Fibroblast of skin of scalp (primary cell): ENCODE measurements at places on chromosomes 2 and 18.

- DNase-seq: peak; percentile 32
Observed at GRCh38 chr2:73260338-73260984, 23.8 kb downstream of the FBXO41 start.

DNA sequence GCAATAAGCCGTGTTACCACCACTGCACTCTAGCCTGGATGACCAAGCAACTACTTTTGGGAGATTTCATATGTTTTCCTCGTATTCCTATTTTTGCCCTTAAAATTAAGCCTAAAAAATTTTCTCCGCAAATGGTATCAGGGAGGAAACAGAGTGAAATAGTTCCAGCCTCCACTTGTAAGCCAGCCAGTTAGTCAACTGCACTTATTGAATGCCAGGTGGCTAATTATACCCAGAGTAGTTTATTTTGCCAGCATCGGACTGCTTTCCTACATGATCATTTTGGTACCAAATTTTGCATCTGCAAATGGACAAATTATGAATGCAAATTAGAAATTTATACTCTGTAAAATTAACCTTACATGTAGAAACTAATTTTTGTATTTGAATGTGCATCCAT, 90.2 kb upstream of the ARHGAP28 start:
- DNase-seq: no peak

GRCh38 chr2:109301746-109302145, 172.7 kb downstream of the SH3RF3 start:
- no peak for DNase-seq

GRCh38 chr2:160825433-160825832, 331.8 kb upstream of the RBMS1 start:
- DNase-seq: no peak

GRCh38 chr2:179049203-179049545, 763 bp downstream of the CCDC141 start:
- no peak for DNase-seq

DNA sequence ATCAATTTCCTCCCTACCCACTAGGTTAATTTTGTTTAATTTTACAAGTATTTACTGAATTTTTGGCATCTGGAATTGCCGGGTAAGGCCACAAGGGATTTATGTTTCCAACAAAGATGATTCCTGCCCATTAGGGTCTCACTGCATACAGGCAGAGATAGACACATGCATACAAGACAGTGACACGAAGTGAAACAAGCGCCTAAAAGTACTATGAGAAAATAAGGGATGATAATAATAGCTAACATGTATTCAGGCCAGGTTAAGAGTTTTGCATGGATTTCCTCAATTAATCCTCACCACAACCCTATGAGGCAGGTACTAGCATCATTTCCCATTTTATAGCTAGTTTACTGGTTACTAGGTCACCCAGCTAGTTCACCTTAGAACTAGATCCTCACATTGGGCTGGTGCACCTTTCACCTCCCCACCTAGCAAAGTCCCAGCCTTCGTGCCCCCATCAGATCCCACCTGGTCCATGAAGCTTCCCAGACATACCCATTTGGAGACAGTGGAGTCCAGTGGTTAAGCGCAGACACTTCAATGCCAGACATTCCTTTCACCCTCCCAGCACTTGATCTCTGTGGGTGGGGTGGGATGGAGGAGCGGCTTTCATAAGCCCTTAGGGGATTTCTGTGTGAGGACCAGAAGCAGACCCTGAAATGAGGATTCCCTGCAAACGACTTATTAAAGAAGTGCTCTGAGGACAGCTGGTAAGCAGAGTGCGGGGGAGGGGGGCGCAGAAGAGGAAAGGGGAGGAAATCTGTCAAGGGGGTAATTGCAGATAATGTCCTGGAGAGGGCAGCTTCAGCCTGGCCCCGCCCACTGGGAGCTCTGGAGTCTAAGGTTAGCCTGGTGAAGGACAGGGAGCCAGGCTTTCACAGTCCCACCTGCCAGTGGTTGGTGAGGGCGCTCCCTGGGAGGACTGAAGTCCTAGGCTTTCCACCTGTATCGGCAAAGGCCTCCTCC, 5.8 kb upstream of the DGUOK start:
- peak; percentile 69 for DNase-seq

DNA sequence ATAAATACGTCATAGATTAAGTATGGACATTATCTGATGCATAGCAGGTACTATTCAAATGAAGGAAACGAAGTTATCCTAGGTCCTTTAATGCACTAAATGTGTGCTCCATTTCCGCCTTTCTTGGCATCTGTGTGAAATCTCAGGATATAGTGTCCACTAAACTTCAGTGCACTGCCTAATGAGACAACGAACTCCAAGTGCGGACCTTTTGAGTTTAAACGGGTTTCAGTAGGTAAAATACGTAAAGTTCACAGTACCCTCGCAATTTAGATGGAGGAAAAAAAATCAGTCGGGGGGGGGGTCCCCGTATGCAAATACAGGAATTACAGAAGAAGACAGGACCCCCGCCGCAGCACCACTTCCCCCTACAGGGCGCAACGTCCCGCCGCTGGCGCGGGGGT, 729 bp upstream of the REL start:
- no peak for DNase-seq

DNA sequence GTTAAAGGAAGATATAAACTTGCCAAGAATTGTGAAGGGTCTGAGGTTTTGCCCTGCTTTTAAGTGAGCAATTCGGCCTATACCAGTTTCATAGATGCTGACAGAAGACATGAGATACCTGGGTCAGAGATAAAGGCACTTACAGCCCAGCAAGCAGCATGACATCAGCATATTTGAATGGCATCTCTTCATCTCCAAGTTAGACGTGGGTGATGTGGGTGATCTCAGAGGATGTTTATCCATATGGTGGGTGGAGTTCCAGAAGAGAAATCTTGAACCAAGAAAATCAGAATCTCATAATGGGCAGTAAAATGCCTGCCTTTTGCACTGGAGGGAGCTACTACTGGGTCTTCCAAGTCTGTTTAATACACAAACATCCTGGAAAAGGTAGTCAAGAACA, 44.7 kb downstream of the GYPC start:
- DNase-seq: peak; percentile 19

DNA sequence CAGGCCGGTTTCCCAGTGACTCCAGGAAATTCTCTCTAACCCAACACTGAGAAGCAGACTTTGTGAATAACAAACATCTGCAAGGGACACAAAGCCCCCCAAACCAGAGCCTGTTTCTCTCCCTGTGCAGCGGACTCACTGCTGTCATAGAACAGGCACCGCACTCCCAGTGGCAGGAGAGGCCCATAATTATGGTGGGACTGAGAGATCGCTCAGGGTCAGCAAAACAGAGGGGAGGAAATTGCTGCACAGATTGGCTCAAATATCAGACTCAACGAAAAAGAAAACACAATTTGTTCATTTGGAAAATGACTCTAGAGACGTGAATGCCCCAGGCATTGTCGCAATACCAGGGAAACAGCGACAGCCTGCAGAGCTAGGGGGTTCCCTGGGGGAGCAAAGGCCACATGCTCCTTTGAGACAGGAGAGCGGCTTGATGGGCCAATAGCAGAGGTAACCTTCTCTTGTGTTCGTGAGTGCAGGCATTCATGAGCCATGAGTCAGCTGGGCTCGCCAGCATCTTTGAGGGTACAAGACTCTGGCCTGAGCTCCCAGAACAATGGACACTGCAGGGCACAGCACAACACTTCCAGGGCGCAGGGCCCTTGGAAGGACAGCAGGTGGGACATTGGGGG, 143.3 kb upstream of the KLHL29 start:
- DNase-seq: no peak

GRCh38 chr2:110820128-110820527, 87.8 kb downstream of the ACOXL start:
- no peak for DNase-seq

- DNase-seq: no peak
Observed at GRCh38 chr2:237319887-237320286, 94.1 kb downstream of the COL6A3 start.

- DNase-seq: no peak
Observed at GRCh38 chr18:9361191-9361590, 26.6 kb downstream of the TWSG1 start.

DNA sequence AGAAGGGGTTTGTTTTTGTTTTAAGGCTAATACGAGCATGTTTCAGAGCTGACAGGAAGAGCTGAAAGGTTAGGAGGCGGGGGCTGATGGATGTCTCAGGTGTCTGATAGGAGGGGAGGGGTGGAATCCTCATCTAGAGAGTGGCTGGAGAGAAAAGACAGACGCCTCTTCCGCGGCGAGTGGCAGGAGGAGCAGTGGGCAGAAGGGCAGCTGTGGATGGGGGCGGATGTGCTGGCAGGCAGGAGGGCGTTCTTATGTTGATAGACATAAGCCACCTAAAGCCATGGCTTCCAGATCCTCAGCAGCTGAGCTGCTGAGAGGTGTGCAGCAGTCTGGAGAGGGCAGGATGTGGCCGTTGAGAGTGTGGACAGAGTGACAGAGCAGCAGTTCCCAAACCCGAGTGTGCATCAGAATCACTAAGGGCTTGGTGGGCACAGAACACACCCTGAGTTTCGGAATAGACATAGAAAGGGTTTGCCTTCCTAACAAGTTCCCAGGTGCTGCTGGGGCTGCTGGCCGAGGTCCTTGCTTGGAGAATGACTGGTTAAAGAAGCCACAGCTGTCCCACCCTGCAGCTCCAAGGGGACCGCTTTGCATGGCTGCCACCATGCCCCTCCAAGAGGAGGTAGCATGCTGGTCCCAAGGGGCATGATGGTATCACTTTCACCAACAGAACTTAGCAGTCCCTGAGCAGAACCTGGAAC, 3.0 kb upstream of the ITM2C start:
- no peak for DNase-seq

DNA sequence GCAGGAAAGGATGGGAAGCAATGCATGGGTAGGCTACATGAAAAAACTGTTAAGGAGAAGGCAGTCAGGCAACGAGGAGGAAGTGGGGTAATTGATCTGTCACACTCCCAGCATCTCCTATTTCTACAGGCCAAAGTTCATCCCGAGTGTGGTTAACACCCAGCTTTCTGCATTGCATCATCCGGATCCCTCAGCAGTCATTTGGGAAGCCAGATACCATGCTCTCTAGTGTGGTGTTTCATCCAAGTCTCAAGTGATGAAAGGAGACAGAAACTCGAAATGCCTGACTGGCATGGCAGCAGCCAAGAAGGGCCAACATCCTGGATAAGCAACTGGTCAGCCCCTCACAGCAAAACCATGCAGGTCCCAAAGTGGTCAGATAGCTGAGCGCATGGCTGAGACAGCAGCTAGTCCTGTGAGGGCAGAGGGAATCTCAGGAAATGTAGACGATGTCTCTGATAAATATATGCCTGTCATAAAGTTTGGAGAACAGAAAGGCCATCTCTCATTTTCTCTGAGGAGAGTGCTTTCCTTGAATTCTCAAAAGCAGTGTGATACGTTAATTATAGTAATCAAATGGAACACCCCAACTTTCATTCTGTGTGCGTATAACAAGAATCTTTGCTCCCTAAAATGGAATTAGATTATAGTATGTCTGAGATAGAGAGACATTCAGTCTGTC, 24.8 kb upstream of the HNRNPA3 start:
- DNase-seq: peak; percentile 83

GRCh38 chr2:33265584-33266338, 210.7 kb upstream of the RASGRP3 start:
- no peak for DNase-seq

GRCh38 chr2:108458082-108458481, 9.1 kb downstream of the GCC2 start:
- DNase-seq: no peak

- no peak for DNase-seq
Observed at GRCh38 chr2:226274143-226274542, 525.5 kb downstream of the IRS1 start.

GRCh38 chr18:56152551-56153310, 485.7 kb downstream of the TXNL1 start:
- DNase-seq: no peak

DNA sequence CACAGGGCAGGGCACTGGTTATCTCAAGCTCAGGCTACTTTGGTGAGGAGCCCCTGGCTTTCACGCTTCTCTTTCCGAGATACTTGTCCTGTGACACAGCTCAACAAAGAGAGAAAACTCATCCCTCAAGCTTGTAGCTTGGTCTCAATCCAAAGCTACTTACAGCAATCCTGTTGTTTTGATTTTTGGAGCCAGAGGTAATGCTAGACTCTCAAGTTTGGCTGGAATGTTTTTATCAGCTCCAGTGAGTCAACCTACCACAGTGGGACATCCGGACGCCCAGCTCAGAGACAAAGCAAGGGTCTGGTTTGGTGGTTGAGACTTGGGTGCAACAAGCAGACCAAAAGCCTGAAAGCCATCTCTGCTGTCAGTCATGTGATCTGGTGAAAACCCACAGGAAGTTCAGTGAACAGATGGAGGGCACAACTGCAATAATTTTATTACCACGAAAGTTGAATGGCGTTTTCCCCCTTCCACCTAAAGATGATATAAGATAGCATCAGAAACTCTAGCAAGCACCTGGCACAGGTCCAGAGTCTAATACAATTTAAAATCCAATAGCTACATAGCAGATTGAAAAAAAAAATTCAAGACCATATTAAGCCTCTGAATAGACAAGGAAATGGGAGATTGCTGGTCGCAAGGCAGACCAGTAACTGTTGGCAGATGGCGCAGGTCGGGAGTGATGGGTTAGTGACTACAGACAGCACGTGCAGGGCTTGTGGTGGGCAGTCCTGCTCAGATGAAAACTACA, 102.3 kb upstream of the SMAD7 start:
- DNase-seq: peak; percentile 98

DNA sequence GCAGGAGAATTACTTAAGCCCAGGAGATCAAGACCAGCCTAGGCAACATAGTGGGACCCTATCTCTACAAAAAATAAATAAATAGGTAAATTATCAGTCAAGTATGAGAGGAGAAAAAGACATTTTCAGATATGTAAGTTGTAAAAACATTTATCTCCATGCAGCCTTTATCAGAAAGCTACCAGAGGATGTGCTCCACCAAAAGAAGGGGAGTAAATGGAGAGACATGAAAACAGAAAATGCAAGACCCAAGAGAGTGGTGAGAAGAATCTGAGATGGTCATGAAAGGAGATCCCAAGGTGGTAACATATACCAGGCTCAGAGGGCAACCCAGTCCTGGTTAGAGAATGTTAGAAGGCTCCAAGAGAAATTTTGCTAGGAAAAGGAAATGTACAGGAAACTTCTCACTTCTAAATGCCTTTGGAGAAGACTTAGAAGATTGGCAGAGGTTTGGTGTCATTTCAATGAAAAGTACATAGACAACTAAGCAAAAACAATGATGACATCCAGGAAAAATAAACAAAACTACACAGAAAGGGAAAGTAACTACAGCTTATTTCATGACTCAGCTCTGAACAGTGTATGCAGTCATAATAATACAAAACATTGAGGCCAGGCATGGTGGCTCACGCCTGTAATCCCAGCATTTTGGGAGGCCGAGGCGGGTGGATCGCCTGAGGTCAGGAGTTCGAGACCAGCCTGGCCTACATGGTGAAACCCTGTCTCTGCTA, 19.5 kb downstream of the CIB4 start:
- no peak for DNase-seq
